ENCODE measurements at places on chromosomes 3 and 15. TPM values are rescaled to one million over a fixed set of nuclear protein-coding genes. Genes with fewer than 3 reads are reported as not detected.

GRCh38 chr3:38490281-38491030 is 5.7 kb upstream of the EXOG start:
- DNase-seq = no peak

- DNase-seq = no peak
Measured at GRCh38 chr3:32850226-32850625, 32.4 kb downstream of the TRIM71 start.

DNA sequence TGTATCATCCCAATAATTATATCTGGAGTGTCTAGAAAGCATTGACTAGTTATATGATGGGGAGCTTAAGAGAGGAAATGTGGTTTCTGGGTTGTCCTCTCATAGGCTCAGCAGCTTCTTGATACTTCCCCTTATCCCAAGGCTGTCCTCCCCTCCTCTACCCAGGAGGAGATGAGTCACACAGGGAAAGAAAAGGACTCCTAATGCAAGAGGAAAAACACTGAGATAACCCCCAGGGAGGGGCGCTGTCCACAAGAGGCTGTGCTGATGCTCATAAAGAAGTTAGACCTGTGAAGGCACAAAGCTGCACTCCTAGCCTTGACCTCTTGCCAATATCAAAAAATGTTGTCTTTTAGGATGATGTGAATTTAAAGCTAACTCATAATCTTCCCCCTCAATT is 28.8 kb upstream of the GYG1 start:
- no peak for DNase-seq

The ASTE1 gene
- 17.5 TPM for polyA plus RNA-seq

- DNase-seq = no peak
Measured at GRCh38 chr3:179369621-179370020, 22.1 kb downstream of the MFN1 start.

The SLC35G2 gene
- polyA plus RNA-seq = 5.5 TPM

The C3orf49 gene
- 0.40 TPM for polyA plus RNA-seq

DNA sequence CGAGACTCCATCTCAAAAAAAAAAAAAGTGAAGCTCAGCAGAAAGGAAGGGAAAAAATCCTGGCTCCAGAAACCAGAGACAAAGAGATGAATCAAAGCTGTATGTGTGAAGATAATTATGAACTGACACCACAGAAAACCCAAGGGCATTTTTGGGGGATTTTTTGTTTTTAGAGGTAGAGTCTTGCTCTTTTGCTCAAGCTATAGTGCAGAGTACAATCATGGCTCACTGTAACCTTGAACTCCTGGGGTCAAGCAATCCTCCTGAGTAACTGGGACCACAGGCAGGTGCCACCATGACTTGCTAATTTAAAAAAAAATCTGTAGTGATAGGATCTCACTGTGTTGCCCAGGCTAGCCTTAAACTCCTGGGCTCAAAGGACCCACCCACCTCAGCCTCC is 22.8 kb downstream of the HCLS1 start:
- no peak for DNase-seq

- DNase-seq = peak; percentile 60
Measured at GRCh38 chr3:64224826-64225610, at the start of gene PRICKLE2. Gene PRICKLE2 (minus strand): TSS chr3:64225466. CDS start chr3:64198927, 26,539 bp downstream.

DNA sequence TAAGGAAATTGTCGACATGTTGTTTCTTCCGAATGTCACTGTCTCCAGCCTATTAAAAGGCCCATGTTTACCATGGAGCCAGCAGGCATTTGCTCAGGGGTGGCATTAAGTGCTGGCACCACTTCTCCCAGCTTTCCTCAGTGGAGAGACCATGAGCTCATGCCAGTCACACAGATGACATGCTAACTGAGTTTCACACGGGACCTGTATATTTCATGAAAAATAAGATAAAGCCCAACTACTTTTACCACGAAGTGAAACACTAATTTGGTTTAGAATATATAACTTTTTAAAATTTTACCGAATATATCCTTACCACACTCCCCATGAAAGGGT is 93.4 kb downstream of the ETFA start:
- DNase-seq = no peak

GRCh38 chr3:156507285-156507684 is 47.6 kb downstream of the SSR3 start:
- no peak for DNase-seq

DNA sequence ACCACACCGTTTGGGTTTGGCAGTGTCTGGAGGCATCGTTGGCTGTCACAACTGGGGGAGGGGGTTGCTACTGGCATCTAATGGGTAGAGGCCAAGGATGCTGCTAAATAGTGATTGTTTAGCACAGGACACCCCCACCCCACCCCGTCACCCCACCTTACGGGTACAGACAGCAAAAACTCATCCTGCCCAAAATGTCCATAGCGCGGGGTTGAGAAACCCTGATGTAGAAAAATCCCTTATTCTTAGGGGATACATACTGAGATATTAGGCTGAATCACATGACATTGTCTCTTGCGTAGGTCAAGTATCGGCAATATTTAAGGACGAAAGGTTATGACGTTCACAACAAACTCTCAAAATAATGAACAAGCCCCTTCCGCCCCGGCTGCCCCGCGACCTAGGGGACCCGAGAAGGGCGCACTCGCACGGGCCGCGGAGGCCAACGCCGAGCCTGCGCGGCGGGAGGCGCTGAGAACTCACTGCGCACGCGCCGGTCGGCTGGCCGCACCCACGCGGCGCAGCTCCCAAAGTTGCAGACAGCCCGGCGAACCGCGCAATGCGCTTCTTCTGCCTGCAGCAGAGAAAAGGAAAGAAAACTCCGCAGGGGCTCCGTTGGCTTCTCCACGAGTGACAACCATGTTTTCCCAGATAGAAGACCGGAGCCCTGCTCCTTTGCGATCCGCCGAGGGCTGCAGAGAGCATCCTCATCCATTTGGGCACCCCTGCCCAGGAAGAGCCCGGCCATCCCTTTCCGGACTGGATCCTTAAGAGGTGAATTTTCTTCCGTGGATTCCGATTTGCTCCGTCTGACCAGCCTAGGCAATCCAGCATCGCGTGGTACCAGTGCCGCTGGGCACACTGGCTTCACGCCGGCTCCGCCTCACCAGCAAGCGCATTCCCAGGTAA is 136.8 kb upstream of the CCDC54 start:
- DNase-seq = peak; percentile 57

DNA sequence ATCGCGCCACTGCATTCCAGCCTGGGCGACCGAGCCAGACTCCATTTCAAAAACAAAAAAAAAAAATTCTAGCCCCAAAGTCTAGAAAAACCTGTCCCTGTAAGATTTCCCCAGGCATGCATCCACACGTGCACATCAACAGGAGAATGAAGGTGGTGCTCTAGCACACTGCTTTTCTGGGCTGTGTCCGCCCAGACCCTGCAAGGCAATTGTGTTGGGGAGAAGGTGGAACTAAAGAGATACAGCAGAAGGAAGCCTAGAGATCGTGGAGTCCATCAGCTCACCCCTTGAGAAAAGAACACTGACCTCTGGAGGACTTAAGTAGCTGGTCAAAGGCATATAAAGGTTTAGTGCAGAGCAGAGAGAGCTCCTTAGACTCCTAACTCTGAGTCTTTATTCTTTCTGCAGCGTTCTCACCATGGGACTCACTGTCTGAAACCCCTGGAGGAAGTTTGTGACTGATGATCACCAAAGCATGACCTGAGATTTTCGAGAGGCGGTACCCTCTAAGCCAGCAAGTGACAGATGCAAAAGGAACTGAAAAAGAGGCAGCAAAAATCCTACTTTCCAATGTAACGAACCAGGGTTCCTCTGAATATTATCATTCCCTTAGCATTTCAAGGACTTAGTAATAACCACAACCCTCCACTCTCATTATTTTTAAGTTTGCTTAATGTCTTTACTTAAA is 179.8 kb downstream of the MEX3B start:
- DNase-seq = no peak

The RBP2 gene
- polyA plus RNA-seq = 0.18 TPM

The GOLGA6B gene
- not detected for polyA plus RNA-seq

GRCh38 chr15:62647202-62647842 is 395.2 kb upstream of the TPM1 start:
- no peak for DNase-seq

DNA sequence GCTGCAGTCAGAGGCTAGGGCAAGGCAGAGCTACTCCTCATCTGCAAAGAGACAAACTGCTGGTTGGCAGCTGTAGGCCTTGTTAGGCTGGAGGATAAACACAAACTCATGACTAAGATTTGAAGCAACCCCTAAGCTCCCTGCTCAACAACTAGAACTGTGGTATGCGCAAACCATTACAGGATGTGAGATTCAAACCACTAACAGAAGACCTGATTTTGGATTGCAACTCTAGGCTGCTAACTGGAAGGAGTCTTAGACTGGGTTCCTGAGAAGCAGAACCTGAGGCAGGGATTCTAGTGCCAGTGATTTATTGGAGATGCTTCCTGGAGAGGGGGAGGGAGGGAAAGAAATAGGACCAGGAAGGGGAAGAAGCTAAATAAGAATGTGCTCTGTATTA is 22.5 kb downstream of the CCR4 start:
- DNase-seq = no peak

- no peak for DNase-seq
Measured at GRCh38 chr15:57015897-57016296, 97.5 kb downstream of the TCF12 start.

The ALDH1L1 gene
- polyA plus RNA-seq = 39.2 TPM

GRCh38 chr3:59879031-59879581 is 829.3 kb upstream of the CFAP20DC start:
- no peak for DNase-seq

The H1-8 gene
- not detected for polyA plus RNA-seq

The IL20RB gene
- polyA plus RNA-seq = 0.20 TPM

The C3orf85 gene
- 19.4 TPM for polyA plus RNA-seq

DNA sequence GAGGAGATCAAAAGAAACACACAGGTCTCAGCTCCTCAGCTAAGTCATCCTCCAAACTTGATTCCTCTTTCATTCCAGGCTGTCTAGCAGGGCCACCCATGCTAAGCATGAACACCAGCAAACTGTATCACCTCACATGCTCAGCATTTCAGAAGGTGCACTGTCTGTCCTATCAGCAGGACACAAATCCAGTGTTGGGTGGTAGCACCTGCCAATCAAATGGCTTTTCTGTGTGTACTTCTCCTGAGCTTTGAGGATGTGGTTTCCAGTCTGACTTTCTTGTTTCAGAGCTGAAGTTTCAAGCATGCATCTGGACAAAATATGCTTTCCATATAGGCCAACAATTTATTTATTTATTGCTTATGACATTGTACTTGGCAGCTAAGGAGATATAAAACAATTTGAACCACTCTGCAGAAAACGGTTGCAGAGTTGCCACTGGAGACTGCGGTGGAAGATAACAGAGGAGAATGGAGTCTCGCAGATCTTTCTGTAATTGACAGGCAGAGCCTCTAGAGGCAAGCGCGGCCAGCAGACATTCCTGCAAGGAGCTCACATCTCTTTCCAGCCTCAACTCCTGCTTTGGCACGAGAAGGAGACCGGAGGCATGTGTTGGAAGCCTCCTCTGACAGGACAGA is 167.1 kb upstream of the WNT5A start:
- DNase-seq = no peak

The UCN2 gene
- 0.19 TPM for polyA plus RNA-seq

DNA sequence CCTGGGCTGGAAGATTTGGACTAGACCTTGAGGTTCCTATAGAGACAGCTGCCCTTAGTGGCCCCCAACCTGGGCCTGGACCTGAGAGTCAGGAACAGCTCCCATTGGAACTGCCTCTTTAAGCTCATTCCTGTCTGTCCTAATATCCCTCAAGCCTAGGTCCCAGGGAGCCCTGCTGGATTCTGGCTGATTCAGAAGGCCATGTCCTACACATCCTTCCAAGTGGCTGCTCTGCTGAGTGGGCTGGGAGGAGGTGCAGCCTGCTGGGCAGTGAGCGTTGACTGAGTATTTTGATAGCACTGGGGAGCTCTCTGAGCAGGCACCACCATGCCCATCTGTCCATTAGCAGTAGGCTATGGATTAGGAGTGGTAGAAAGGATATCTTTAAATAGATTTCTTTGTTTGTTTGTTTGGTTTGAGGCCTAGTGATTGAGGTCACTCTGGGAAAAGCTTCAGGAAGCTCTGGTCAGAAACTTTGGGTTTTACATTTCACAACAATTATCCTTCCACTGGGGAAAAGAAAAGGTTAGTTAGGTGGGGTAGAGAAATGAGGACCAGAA is 54.6 kb upstream of the ATOSA start:
- DNase-seq = no peak

The TRIM59 gene
- polyA plus RNA-seq = 18.9 TPM

- no peak for DNase-seq
Measured at GRCh38 chr3:31230425-31231223, 302.1 kb upstream of the STT3B start.

DNA sequence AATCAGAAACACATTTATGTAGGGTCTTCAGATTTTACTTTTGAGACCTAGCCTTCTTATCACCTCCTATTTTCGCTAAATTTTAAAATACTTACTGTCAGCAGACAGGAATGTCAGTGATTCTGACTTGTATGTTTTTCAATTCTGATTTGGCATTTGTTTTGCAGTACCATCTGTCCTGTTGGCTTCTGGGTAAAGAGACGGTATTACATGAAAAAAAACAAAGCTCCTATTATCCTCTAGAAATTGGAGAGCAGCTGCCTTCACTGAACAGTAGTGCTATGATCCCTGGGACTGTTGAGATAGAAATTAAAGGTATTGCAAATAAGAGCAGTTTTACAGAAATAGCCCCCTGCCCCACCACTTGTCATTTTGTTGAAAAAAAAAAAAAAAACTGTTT is 8.4 kb downstream of the ARMC8 start:
- DNase-seq = no peak

DNA sequence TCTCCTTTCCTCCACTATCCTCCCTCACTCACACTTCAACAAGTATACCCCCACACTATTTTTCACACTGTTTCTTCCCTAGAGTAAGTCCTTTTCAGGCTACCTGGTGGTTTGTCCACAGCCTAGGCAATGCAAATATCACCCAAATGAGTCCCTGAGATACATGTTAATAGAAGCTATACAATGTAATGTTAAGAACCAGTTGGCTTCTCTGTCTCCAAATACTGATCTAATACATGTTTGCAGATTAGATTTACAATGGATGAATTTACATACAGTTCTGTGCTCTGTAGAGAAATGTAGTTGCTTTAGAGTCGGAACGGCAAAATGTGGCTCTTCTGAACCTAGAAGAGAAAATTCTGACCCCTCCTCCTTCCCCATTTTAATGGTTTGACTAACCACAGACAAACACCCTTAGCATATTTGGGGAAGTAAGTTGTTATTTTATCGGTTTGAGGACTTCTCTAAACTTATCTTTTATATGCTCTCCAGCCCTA is 63.6 kb upstream of the MBNL1 start:
- no peak for DNase-seq

- DNase-seq = no peak
Measured at GRCh38 chr3:66425032-66425431, 75.8 kb downstream of the LRIG1 start.

GRCh38 chr15:73694419-73694818 is 10.2 kb downstream of the CD276 start:
- DNase-seq = no peak

GRCh38 chr3:125628212-125628611 is 32.9 kb upstream of the OSBPL11 start:
- no peak for DNase-seq

DNA sequence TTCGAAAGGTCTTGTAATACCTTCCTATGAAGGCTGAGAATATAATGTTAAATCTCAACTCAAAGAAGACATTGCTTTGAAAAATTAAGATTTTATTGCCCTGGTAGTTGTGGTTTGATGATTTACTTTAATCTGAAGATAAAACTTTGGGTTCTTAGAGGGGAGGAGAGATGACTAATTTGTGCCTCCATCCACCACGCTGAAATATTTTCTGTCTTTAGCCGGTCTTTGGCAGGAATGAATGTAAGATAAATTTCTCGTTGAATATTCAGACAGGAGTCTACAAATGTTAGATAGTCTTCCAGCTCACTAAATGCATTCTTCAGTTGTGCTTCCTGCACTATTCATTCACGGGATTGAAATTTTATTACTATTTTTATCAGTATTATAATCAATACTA is 844.3 kb upstream of the NR2F2 start:
- no peak for DNase-seq

GRCh38 chr3:82306189-82306588 is 544.7 kb upstream of the GBE1 start:
- DNase-seq = no peak
